ENCODE measurements at places on chromosomes 4 and X.

GRCh38 chrX:120408168-120408567, 46.3 kb downstream of the ATP1B4 start:
- DNase-seq: no peak

- DNase-seq: no peak
Observed at GRCh38 chr4:54902271-54902670, 223.1 kb downstream of the KDR start.

- DNase-seq: no peak
Observed at GRCh38 chr4:155530857-155531256, 135.8 kb upstream of the GUCY1A1 start.

DNA sequence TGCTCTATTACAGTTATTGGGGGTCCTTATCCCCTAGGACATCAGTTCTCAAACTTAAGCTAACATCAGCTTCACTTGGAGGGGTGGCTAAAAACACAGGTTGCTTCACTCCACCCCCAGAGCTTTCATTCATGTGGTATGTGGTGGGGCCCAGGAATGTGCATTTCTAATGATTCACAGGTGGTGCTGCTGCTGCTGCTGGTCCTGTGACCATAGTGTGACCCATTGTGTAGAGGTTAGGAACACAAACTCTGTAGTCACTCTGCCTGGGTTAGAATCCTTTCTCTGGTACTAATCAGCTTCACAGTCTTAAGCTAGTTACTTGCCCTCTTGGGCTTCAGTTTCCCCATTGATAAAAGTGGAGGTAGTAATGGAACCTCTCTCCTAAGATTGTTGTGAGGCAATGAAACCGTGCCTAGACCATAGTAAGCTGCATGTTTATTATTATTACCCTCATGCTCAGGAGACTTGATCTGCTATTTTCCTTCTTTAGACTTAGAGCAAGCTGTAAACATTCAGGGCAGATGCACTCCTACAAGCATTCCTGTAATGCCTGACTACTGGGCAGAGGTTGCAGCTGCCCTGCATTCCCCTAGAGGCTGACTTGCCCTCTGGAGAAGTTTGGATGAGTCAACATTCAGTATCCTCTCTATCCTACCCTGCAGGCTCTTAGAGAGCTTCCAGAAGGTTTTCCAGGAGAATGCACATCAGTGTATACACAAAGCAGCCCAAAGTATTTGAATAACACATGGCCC, 94.1 kb upstream of the ACSL4 start:
- DNase-seq: no peak

DNA sequence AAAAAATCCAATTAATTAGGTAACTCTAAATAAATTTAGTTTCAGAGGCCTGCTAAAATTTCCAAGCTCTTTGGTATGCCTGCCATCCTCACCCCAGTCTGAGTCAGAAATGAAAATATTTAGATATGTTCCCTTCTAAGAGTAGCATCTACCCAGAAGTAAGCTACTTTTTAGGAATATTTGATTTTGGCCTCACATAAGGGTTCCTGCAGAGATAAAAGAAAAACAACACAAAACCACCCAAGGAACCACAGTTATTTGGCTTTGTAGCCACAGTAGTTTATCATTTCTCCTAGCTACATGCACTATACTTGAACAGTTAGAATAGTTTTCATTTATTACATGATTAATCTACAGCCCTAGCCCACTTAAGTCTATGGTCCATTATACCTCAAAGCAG, 192.6 kb upstream of the FAM241A start:
- no peak for DNase-seq

- DNase-seq: no peak
Observed at GRCh38 chr4:20288846-20289512, 37.3 kb downstream of the SLIT2 start.

- DNase-seq: no peak
Observed at GRCh38 chrX:41421071-41421729, 25.9 kb upstream of the NYX start.

DNA sequence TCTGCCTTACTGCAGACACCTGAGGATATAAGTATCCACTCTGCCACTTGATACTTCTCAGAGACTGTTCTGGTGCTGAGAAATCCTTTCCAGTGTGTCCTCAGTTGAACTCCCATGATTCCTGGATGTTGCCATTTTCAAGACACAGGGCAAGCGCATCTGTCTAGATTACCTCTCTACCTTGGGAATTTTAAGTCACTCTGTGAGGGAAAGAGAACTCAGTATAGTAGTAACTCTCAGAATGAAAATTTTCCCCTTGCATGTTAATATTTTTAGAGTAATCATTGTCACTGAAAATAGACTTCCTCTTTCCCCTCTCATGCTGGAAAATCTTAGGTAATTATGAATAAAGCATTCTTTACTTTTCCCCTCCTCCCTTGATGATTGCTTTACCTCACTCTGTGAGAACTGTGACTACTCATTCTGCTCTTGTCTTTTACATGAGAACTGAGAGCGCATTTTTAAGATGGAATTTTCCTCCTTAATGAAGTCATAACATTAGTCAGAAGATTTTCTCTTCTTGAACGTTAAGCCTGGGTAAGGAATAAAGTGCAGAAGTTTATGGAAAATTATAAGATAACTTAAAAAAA, 45.0 kb downstream of the TET2 start:
- no peak for DNase-seq

- DNase-seq: no peak
Observed at GRCh38 chr4:96703265-96703664, 863.4 kb downstream of the PDHA2 start.

DNA sequence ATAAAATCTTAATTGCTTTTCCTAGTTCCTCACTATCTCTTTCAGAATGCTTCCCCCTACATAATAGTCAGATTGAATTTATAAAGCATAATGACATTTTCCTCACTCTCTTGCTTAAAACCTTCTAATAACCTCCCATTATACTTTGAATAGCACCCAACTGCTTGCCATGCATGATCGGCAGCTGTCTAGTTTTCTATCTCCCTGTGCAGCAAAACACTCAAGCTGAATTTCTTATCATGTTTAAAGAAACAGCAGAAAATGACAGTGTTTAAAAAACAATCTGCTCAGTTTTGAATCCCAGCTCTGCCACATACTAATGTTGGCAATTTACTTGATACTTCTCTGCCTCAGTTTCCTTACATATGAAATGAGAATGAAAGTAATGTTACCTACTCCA, 947.1 kb upstream of the HS3ST1 start:
- DNase-seq: no peak

DNA sequence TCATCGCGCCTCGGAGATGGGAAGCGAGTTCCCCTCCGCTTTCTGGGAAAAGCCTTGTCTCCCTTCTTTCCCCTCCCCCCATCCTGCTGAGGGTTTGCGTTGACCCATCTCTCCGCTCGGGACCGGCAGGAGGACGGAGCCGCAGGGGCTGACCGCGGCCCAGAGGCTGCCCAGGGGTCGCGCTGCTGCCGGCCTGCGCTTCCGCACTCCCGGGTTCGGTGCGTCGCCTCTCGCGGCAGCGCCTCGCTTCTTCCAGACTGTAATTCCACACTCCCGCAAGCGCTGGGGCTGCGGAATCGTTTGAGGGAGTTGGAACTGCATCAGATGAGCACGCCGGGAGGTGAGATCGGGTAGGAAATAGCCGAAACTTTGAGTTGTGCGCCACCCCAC, 88.3 kb downstream of the BCOR start:
- no peak for DNase-seq

GRCh38 chr4:55110131-55110530, 15.3 kb downstream of the KDR start:
- DNase-seq: no peak

GRCh38 chr4:152531479-152531878, 4.4 kb downstream of the FBXW7 start:
- no peak for DNase-seq

- DNase-seq: no peak
Observed at GRCh38 chrX:154374313-154375155, at the start of gene FLNA. Gene FLNA (minus strand): TSS chrX:154374634. CDS start chrX:154371245, 3,389 bp downstream.

GRCh38 chrX:16653424-16653823, 3.5 kb downstream of the S100G start:
- no peak for DNase-seq

GRCh38 chr4:7759216-7759615, 180.4 kb downstream of the AFAP1 start:
- peak; percentile 42 for DNase-seq

DNA sequence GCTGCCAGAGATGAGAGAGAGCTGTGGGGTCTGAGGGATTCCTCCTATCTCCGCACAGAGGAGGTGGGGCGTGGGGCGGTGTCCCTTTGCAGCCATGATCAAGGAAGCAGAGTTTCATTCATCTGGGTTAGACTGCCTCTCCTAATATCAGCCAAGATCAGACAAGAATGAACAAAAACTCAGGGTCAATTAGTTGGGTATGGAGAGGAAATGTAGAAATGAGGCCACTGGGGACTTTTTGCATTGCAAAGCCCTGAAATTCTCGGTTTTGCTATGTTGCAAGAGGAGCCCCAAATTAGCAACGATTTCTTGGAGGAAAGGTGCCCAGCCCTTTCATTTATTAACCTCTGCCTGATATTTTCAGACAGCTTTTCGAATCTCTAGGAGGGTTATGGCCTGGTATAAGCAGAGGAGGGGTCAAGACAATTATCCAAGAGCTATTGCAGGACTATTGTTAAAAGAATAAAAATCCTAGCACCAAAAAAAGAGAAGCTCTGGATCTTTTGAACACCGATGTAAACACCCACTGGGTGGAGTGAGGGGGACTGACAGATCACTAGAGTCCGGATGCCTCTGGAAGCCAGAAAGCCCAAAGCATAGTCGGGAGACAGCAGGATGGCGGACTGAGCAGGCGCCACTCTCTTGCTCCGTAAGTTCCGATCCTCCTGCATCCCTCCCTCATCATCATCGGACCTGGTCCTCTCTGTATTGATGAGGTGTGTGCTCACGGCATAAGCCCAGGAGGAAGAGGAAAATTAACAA, 34.4 kb upstream of the ACSL1 start:
- no peak for DNase-seq

- no peak for DNase-seq
Observed at GRCh38 chrX:69144838-69145680, 20.2 kb downstream of the PJA1 start.

- DNase-seq: peak; percentile 47
Observed at GRCh38 chrX:9885150-9885549, 82.0 kb upstream of the CLDN34 start.

DNA sequence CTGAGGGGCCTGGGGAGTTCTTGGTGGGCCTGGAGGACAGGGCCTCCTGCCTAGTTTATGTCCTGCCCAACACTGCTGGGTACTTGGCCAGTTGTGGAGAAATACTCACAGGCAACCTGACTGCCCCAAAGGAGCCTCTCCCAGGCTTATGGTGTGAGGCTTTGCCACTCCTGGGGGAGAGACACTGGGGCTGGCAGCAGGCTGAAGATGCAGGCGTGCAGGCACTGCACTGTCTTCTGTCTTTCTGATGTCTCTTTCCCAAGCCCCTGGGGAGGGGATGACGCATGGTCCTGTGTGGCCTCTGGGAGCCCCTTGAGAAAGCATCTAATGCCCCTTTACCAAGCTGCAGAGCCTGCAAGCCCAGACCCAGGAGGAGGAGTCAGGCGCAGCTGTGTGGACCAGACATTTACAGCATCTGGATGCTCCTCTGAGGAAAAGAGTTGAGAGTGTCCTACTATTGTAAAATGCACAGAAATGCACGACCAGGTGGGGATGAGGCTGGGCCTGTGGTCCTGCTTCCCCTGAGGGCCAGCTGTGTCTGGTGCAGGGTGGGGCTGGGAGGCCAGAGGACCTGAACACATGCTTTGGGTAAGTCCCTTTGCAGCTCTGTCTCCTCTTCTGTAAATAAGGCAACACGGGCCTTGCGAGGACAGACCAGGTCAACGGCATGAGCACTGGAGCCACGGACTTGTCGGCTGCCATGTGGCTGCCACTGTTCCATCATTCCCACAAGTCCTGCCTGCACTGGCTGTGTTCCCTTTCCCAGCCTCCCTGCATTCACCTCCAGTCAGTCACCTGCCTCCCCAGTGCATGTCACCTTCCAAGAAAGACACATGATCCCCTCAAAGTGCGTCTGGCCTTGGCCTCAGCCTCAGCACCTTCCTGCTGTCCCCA, 8.4 kb downstream of the TMEM271 start:
- no peak for DNase-seq

DNA sequence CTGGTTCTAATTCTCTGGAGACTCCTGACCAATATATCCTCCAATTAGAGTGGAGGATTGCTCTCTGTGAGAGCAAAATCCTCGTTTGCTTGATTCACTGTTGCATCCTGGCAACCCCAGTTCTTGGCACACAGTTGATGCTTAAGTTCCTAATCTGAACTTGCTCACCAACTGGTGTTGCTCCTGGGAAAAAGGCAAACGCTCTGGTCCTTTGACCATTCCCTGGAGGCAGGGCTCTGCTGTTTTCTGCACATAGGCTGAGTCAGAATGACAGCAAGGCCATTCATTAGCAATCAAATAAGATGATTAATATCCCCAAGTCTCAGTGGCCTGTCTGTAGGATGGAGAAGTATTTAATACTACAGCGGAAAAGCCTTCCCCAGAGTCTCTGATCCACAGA, 172.7 kb upstream of the TBC1D9 start:
- no peak for DNase-seq

DNA sequence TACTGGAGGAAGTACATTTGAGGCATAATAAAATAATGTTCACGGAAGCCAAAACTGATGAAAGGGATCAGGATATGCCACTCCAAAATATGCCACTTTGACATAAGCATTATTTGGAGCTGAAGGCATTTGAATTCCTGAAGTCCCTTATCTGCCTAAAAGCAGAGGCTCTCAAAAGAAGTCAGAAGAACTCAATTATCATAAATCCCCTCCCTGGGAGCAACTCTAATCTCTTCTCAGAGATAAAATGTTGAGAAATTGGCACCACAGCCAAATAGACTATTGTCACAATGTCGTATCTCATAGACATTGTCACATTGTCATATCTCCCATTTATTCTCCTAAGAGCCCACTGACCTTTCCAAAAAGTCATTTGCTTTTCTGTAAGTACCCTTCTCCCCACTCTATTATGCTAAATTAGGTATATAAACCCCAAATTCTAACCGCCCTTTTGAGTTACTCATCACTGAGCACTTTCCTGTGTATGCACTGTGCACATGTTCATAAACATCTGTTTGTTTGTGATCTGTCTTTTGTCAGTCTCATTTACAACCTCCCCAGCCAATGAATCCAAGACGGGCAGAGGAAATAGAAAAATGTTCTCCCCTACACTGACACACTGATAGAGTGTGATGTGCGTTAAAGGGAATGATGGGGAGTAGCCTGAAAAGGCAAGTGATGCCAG, 78.5 kb upstream of the NAF1 start:
- DNase-seq: no peak

- no peak for DNase-seq
Observed at GRCh38 chr4:80135702-80136058, 61.6 kb upstream of the PRDM8 start.

DNA sequence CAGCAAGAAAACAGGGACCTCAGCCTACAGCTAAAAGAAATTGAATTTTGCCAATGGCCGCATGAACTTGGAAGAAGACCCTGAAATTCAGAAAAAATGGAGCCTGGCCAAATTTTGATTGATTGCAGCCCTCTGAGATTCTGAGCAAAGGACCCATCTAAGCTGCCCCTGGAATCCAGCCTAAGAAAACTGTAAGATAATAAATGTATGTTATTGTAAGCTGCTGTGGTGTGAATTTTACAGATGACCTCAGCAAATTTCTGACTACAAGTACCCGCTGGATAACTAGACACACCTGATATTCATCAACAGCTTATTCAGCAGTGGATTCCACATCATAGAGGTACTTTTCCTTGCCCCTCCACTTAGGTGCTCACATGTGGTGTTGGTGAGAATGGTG, 119.5 kb upstream of the EPHA5 start:
- no peak for DNase-seq

- DNase-seq: no peak
Observed at GRCh38 chr4:140186651-140187315, 32.8 kb upstream of the MAML3 start.

Measured in GM12891 (cell line).